NCI-H446 (cell line): ENCODE measurements at places on chromosomes 7 and 10.

- peak; percentile 18 for DNase-seq
These were observed at the start of gene SEMA4G for GRCh38 chr10:100969187-100970075. SEMA4G (plus strand) TSS chr10:100969504; CDS start chr10:100972913, 3,409 bp downstream.

- DNase-seq = no peak
These were observed 88.8 kb downstream of the NRBF2 start for GRCh38 chr10:63221950-63222349.

DNA sequence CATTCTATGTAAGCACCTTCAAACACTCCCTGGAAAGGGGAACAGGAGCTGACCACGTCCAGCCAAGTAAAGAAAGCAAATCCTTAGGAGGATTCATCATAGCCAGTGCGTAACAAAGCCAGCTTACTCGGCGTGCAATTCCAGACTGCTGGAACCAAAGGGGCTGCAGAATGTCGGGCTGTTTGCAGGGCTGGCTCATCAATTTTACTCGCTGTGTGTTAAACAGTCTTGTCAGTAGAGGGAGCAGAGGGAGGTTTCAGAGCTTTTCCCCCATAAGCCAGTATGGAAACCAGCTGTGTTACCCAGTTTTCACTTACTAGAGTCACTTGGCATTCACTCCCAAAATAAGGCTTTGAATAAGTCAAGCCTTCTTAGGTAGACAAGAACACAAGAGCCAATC lies 127.1 kb downstream of the KMT2E start:
- no peak for DNase-seq

- no peak for DNase-seq
These were observed 40.4 kb downstream of the CLEC2L start for GRCh38 chr7:139563856-139564255.

GRCh38 chr7:2589341-2589740 lies 30.6 kb downstream of the IQCE start:
- DNase-seq = no peak

- DNase-seq = peak; percentile 15
These were observed 3.8 kb upstream of the ANTXRL start for GRCh38 chr10:46282842-46283574.

DNA sequence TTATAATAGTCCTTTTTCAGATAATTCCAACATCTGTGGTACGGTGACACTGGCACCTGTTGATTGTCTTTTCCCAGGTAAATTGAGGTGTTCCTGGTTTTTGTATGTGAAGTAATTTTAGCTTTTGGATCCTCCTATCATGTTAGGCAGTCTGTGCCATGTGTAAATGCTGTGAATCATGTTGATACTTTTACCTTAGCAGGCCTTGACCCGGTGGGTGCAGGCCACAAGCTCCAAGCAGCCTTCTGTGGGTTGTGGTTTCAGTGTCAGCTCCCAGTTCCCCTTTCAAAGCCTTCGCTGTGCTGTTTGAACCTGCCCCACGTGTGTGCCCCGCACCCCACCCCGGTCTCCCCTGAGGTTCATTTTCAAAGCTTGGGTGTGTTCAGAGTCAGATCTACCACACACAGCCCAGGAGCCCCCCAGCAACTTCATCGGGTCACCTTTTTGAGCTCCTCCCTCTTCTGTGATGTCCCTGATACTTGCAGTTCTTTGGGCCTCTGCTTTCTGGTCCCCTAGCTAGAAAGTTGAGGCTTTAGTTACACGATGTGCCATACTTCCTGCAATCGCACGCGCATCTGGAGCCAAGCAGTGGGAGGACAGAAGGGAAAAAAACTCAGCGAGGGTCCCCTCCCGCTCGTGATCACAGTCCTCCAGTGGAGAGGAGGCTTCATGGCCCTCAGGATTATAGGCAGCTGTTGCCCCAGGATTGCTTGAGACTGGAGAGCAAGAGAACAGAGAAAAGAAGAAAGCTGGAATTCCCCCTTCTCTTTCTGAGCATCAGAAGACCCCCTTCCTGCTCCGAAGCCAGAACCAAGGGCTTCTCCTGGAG lies 8.7 kb upstream of the BHLHA15 start:
- no peak for DNase-seq

- no peak for DNase-seq
These were observed 1.6 kb upstream of the CRHR2 start for GRCh38 chr7:30683816-30684215.

DNA sequence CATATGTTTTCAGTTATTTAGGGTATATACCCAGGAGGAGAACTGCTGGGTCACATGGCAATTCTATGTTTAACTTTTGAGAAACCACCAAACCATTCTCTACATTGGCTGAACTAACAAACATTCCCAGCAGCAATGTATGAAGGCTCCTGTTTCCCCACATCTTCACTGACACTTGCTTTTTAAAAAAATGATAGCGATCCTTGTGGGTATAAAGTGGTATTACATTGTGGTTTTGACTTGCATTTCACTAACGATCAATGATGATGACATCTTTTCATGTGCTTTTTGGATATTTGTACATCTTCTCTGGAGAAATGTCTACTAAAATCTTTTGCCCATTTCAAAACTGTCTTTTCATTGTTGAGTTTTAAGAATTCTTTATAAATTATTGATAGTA lies 51.2 kb upstream of the ANAPC16 start:
- DNase-seq = no peak

GRCh38 chr7:128827971-128828711 lies 2.1 kb upstream of the FLNC start:
- no peak for DNase-seq

GRCh38 chr7:144470078-144470477 lies 66.6 kb upstream of the NOBOX start:
- DNase-seq = no peak

- DNase-seq = no peak
These were observed 1.3 kb downstream of the ZNF503 start for GRCh38 chr10:75400163-75400770.

GRCh38 chr7:36538126-36538525 lies 148.5 kb downstream of the ANLN start:
- DNase-seq = no peak

- DNase-seq = no peak
These were observed 654.8 kb downstream of the LRMDA start for GRCh38 chr10:76086170-76086760.

GRCh38 chr10:74890460-74890859 lies 64.1 kb downstream of the KAT6B start:
- no peak for DNase-seq

DNA sequence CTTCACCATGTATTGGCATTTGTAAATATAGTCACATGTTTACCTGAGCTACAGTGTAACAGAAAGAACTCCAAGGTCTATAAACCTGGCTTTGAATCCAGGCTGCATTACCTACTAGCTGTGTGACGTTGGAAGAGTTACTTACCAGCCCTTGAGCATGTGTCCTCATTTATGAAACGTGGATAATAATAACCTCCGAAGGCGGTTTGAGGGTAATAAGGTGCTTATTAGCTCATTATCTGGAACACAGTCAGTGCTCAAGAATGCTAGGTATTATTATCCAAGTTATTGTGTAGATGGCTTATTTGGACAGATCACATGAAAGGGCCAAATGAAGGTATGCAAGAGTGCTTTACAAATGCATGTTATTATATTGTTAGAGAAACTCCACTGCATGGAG lies 64.9 kb downstream of the SEC23IP start:
- no peak for DNase-seq

DNA sequence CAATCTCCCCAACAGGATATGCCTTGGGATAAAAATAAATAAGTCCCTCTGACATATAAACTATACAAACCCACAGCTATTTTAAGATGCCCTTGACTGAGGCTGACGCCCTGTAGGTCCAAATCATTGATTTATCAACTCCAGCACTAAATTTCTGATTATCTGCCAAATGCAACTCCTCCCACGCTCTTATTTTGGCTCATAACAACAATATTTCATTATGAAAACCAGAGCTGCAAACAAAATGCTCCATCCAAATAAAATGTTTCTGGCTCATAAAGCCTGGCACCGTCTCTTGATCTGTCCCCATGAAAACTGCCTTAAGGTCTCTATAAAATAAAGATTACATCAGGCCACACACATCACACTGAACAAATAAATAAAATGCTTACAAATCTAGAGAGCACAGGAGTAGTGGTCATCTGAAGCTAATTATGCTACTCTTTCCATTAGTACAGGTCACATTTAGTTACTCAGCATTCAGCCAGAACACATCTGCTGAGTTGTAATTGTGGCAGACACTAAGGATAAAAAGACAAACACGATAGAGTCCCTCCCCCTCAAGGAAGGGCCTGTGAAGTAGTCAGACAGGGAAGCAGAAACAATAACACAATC lies 28.8 kb downstream of the CACUL1 start:
- DNase-seq = no peak

- no peak for DNase-seq
These were observed 156.4 kb upstream of the FEZF1 start for GRCh38 chr7:122460936-122461335.

DNA sequence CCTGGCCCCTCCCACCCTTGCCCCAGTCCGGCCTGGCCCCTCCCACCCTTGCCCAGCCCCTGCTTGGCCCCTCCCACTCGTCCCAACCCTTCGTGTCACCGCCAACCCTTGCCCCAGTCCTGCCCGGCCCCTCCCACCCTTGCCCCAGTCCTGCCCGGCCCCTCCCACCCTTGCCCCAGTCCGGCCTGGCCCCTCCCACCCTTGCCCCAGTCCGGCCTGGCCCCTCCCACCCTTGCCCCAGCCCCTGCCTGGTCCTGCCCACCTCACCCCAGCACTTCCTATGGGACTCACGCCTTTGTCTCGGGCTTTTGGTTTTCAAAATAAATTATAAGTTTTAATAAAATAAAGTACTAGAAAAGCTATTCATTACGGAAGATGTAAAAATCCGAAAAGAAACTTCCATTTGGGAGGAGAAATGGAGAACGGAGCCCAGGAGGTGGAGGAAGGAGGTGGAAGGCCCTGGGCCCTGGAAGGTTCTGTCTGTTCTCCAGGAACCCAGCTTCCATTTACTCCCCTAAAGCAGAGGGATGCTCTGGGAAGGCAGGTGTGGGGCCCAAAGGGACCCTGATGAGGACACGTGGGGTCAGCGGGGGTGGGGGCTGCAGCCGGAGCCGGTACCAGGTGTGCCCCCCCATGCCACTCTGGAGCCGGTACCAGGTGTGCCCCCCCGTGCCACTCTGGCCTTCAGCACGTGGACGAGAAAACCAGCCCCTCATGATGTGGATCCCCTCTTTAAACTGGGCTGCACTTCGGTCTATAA lies 52.2 kb downstream of the PWWP2B start:
- no peak for DNase-seq

DNA sequence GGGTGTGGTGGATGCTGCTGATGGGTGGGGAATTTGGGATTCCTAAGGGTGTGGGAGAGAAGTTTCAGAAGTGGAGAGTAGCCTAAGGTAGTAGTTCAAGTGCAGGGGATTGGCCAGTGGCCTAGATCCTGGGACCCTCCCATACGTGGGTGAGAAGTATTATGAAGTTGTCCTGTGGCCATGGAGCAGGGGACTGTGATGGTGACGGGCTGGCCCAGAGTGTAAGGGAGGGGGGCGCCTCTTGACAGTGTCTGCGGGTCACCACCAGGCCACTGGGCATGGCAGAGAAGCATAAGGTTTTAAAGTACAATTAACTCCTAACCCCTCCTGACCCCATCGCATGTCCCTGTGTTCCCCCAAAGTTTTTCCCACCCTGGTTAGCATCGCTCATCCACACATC lies 70.2 kb downstream of the RBM33 start:
- DNase-seq = no peak

DNA sequence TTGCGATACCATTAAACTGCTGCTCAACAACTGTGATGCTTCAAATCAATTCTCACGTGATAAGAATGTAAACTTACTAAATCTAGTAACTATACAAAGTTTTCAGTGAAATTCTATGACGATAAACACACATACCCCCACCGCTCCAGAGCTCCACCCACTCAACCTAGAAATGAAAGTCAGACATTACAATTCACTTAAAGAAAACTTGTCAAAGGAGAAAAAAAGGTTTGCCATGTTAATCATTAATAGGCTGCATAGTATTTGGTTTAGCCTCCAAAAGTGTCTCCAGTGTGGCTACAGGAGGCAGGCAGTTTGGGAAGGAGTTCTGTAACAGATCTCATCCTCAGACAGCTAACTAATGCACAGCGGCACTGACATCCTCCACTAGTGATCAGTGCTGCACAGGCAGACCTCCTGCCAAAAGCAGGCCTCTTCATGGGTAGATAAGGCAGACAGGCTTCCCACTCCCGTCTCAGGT lies 3.1 kb downstream of the HERPUD2 start:
- no peak for DNase-seq

- no peak for DNase-seq
These were observed 30.7 kb upstream of the INPP5A start for GRCh38 chr10:132506711-132507408.

- DNase-seq = no peak
These were observed 47.5 kb upstream of the HNRNPH3 start for GRCh38 chr10:68284062-68285001.

DNA sequence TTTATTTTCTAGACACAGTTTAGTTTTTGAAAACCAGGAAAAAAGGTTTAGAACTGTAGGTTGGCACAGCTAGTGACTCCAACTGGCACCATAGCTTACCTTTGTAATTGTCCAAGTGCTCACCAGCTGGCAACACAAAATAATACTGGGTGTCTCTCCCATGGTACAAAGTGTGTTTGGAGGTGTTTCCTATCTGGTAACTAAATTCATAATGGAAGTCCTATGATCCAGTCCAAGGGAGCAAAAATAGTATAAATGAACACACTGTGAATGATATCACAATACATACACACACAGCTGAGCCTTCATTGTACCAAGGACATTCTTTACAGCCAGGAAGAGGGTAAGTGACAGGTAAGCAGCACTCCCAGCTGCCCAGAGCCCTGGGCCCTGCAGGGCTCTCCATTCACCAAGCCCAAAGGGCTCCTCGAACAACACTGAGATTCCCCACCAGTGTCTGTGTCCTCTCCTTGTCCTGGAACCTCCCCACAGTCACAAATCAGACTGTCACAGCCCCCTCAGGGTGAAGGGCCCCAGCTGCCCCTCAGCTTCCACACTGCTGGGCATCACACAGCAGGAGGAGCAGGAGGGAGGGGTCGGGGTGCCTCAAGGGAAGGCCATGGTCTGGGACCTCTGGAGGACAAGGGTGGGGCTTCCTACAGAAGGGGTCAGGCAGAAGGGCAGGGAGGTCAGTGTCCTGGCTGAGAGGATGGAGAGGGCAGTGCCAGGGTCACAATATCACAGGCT lies 72.1 kb downstream of the PKD1L1 start:
- DNase-seq = no peak

GRCh38 chr7:99974681-99975080 lies 1.1 kb downstream of the AZGP1 start:
- no peak for DNase-seq

DNA sequence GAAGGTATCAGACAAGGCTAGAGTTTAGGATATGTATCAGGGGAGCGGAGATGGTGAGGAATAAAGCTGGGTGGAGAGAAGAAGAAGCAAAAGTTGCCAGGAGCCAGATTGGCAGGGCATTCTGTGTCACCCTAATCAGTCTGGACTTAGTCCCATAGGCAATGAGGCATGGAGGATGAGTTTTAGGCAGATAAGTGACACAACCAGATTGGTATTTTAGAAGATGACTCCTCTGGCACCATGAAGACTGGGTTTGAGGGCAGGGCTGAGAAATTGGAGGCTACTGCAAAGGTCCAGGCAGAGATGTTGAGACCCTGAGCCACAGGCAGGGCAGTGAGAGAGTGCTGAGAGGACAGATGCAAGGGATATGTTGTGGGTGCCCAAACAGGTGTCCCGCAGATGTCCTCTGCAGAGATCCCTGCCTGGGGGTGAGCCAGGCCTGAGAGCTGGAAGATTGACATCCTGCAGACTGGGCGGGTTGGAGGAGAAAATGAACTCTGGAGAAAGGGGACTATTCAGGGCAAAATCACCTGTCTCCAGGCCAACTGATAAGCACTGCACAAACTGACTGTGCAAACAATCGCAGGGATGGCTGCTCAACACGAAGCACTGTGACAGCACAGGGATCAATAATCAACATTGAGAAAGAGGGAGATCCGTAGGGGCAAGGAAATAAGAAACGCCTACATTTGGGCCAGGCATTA lies 11.9 kb upstream of the HABP2 start:
- no peak for DNase-seq
